ENCODE measurements at places on chromosomes 4 and X.

GRCh38 chr4:54668014-54668611, 10.4 kb downstream of the KIT start:
- DNase-seq = no peak

DNA sequence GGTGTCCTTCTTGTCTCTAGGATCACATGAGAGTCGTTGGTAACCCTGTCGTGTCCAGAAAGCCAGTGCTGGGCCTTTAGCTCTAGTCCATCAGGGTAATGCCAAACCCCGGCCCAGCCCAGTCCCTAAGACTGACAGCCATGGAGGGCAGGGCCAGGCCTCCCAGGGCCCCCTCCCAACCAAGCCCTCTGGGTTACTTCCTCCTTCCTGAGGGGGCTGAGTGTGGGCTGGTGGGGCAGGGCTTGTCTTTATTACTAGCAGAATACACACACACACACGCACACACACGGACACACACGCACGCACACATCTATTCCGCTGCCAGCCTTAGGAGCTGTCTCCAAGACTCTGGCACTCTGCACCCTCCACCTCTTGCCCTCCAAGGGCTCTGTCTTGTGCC, 35.6 kb upstream of the CDKN2AIP start:
- DNase-seq = no peak

DNA sequence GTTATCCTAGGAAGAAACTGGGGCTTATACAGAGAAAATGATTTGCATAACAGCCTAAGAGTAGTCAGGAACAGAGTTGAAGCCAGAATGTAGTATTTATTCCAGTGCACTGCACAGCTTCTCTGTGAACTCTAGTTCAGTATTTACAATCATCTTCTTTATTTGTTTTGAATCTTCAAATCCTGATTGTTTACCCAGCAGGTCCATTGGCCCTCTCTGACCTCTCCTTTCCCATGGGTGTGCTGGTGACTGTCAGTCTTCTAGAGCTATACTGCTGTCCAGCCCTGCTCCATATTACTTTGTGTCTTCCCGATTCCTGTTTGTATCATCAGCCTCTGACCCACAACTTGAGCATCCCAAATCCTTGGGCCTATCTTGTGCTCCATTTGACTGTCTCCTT, 301.9 kb upstream of the HS3ST1 start:
- no peak for DNase-seq

DNA sequence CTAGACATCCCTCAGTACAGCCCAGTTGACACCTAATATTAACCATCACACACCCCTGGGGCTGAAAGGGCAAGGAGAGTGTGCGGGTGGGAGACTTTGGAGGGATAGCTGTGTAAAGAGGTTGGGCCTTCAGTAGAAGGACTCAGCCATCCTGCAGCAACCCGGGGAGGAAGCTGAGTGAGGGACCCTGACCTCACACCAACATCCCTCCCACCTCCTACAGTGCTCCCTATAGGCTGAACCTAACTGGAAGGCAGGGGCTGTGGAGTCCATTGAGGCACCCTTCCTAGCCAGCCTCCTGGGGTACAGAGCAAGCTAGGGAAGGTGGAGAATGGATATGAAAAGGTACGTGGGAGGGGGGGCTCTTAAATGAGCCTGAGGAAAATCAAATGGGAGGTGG, 276.3 kb downstream of the PTTG2 start:
- DNase-seq = no peak

GRCh38 chr4:7645956-7646355, 211.2 kb upstream of the PSAPL1 start:
- no peak for DNase-seq

GRCh38 chrX:15504661-15505060, 4.1 kb downstream of the BMX start:
- no peak for DNase-seq

- no peak for DNase-seq
Measured at GRCh38 chr4:948936-949300, 16.7 kb downstream of the TMEM175 start.

DNA sequence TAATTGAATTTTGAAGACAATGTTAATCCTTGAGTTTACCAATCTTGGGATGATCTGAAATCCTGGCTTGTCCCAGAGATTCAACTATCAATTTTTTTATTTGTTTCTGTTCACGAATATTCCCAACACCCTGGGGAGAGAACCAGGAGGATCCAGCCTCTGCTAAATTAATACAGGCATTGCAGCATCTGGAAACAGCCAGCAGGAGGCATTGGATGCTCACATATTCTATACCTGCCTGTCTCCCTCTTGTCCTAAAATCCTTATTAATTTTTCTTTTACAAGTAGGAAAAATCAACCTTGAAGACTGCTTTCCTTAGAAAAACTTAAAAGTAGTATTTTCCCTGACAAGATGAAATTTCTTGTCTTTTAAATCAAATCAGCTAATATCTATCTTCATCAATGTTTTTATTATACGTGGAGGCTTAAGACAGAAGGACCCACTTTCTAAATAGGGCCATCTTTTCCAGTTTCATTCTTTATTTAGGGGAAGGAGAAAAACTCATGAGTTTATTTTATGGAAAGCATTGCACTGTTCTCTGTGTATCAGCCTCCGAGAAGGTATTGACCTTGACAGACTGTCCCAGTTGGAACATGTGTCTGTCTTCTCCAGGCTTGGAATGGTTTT, 102.4 kb downstream of the CLNK start:
- DNase-seq = no peak
